ENCODE measurements at places on chromosomes 2 and 18.
A peak's percentile ranks its signal among the peaks of the same experiment; 100 is the strongest.

DNA sequence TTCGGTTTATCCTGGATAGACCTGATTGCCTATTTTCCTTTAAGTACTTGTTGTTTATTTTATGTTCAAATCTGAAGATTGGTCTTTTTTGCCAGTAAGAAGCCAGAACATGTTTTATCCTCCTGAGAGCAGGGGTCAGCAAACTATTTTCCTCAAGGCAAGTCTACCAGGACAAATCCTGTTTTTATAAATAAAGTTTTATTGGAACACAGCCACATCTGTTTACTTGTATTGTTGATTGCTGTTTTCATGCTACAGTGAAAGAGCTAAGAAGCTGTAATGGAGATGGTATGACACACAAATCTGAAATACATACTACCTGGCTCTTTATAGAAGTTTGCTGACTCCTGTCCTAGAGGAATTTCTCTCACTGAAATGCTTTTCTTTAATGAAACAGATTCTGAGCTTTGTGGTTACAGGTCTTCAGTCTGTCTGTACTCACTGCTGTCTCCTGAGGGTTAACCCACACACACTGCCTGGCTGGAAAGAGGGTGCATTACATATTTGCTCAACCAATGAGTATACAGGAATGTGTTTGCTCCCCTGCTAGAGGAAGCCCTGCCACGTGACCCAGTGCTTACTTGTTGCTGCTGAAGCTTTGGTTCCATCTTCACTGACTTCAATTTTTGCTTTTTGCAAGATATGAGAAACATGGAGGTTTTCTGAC, 22.6 kb downstream of the MRPL44 start:
- peak; percentile 26 for DNase-seq

GRCh38 chr2:17578466-17578928, 38.0 kb downstream of the VSNL1 start:
- no peak for DNase-seq

GRCh38 chr2:207501802-207502576, 27.8 kb upstream of the CREB1 start:
- no peak for DNase-seq

- DNase-seq: no peak
These were observed 19.6 kb downstream of the CUL3 start for GRCh38 chr2:224565452-224566035.

GRCh38 chr2:41785251-41786022, 262.4 kb upstream of the PKDCC start:
- no peak for DNase-seq

DNA sequence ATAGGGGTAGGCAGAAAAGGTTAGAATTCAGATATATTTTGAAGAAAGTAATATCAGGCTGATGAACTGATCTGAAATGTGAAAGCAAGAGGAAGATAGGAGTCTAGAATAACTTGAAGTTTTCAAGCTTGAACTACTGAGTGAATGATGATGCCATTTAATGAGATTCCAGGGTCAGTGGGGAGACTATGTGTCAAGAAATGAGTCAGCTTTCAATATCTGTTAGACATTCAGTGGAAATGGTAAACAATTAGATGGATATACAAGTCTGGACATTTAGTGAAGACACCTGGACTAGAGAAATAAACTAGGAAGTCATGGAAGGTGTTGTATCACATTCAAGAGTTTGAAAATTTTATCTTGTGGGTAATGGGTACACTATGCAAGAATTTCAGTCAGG, 326.9 kb downstream of the FSIP2 start:
- no peak for DNase-seq

- no peak for DNase-seq
These were observed 25.2 kb upstream of the HNMT start for GRCh38 chr2:137939026-137939425.

DNA sequence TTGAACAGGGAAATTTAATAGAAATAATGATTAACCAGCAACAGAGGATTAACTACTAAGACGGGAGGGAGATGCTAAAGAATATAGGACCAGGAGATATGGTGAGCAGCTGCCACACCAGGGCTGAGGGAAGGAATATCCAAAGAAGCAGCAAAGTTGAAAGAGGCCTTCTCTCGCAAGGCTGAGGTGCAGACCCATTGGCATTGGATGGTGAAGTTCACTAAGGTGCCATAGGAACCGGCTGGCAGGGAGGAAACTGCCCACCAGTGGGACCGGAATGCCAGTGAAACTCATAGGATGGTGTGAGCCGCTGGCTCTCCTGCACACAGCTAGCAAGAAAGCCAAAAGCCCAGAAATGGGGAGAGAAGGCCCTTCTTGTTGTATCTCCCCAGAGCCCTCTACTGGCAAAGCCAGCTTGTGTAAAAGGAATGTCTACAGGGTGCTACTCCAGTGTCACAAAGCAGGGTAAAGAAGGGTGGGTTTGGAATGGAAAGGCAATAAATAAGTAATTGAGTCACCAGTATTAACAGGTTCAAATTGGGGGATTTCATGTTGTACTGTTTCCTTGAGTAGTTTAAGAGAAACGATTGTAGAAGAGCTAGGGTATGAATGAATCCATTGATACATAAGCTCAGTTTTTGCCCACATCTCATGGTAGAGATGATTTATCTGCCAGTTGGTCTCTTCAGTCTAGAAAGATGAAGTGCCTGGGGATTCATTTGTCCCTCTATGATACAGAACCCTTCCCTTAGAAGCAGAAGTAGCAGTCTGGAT, 36.0 kb downstream of the FARP2 start:
- DNase-seq: peak; percentile 36

DNA sequence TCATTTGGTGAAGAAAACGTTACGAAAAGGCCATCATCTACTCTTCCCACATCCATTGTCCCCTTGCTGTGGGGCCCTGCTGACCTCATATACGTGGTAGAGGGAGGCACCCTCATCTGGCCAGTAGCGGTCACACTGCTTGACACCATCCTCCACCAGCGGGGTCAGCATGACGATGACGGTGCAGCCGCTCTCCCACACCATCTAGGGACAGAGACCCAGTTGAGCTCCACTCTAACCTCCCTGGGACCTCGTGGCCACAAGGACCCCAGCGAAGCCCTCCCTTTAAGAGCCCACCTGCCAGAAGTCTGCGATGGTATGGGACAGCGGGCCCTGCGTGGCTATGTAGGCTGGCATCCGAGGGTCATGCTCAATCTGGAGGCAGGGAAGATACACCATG, 13.1 kb downstream of the PTPRN start:
- DNase-seq: no peak

DNA sequence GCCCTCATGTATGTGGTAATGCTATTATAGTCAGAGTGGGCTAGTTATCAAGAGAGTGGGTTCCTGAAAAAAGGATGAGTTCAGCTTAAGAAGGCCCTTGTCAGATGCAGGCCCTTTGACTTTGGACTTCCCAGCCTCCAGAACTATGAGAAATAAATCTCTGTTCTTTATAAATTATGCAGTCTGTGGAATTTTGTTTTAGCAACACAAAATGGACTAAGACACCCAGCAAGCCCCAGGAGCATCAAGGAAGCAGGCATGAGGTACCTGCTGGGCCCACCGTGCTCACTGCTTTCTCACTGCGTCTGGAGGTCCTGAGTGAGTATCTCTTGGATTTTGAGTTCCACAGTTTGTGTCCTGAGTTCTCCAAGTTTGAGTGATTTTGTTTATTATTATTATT, 35.9 kb upstream of the LIPG start:
- no peak for DNase-seq

GRCh38 chr2:42364658-42365057, 3.6 kb upstream of the COX7A2L start:
- DNase-seq: no peak

Data from mesenchymal stem cell (in vitro differentiated cells and primary cell).